ENCODE measurements at places on chromosomes 12 and 14. TPM values are rescaled to one million over a fixed set of nuclear protein-coding genes. Genes with fewer than 3 reads are reported as not detected.

DNA sequence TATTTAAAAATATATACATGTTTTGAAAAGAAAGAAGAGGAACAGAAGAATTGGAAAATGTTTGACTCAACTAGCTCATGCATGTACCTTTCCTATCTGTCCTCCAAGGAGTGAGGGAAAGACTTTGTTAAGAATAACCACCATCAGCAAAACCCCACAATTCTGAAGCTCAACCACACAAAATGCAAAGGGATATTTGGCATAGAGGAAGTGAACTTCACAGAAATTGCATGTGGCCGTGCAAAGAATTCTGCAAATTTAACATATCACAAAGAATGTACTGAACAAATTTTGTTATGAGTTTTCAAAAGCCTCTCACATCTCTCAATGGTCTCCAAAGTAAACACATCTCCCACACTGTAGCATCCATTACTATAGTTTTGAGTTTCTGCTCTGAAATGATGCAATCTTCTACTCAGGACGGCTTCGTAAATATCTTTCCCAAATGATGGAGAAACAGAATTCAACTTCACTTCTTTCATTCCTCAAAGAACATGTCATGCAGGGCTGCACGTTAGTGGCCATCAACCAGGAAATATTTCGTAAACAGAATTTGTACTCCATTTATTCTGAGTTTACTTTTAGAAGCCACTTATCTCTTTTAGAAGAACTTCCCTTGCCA, 17.6 kb downstream of the DUSP6 start:
- no peak for DNase-seq

DNA sequence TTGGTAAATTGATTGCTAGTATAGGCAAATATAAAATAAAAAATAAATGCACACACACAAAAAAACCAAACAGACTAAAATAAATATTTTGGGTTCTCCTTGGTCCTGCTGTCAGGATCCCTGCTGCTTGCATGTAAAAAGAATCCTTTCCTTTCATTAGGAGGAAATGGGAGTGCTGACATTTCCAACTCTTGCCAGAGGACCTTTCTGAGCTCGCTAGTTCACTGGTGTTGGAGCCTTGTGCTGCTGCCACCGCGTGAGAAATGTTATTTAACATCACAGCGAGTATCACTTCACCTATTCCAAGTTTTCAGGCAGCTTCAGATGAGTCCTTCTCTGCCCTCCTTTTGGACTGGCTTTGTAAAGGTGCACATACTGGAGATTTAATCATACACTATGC, 358.9 kb downstream of the NPAS3 start:
- no peak for DNase-seq

GRCh38 chr12:24991209-24992049, 42.5 kb upstream of the BCAT1 start:
- no peak for DNase-seq

DNA sequence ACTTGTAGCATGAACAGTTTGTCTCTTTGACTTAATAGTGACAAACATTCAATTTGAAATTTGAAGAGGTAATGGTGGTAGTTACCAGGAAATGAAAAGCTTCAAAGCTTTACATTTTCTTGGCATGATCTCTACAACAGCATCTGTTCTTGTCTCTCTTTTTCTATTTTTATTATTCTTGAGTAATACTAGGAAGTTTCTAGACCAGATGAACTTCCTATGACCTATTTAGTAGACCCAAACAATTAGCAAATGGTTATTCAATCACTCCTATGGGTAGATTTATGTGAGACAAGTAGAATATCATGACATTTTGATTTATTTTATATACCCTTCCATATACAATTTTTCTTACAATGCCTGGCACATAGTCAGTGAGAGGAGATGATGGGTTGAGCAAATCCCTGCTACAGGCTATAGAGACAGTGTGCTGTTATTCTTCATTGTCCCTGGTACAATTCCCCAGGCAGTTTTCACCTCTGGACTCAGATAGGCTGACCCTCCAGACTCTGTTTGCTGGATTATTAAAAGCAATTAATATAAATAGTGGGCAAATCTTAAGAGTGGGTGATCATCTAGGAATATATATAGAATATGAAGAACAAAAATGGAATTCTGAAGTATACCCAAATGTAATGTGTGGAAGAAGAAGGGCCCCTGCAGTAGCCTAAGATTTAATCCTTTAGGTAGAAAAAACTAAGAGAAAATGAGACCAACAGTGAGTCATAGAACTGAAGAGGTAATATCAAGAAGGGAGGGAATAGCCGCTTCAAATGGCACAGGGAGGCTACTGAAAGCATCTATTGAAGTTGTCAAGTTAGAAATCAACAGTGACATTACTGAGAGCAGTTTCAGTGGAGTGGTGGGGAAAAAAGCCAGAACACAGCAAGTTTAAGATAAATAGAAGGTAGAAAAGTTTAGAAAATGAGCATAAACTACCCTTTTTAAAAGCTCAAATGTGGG, 512.0 kb downstream of the FOXG1 start:
- no peak for DNase-seq

DNA sequence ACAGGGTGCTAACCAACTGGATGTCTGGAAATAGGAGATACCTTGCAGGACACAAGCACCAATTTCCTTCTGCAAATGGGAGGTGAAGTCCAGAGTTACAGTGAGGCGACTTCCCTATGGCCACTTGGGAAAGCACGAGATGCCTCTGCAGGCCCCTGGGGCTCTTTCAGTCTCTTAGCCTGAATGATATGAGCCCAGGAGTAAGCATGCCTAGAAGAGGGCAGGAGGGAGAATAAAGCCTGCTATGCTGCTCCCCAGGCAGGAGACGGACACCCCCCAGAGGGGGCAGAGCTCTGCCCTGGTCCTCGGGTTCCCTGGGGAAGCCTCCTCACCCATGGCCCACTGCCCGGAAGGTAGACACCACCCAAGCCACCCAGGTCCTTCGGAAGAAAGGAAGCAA, 105.1 kb downstream of the GCH1 start:
- DNase-seq: no peak

Gene NT5DC3
- total RNA-seq: 24.0 TPM

Measured in left colon (tissue), 2 donors.